ENCODE measurements at places on chromosomes 7 and 10.
A peak's percentile ranks its signal among the peaks of the same experiment; 100 is the strongest.

GRCh38 chr10:97640868-97641811 is 669 bp downstream of the PI4K2A start:
- peak; percentile 50 for DNase-seq

DNA sequence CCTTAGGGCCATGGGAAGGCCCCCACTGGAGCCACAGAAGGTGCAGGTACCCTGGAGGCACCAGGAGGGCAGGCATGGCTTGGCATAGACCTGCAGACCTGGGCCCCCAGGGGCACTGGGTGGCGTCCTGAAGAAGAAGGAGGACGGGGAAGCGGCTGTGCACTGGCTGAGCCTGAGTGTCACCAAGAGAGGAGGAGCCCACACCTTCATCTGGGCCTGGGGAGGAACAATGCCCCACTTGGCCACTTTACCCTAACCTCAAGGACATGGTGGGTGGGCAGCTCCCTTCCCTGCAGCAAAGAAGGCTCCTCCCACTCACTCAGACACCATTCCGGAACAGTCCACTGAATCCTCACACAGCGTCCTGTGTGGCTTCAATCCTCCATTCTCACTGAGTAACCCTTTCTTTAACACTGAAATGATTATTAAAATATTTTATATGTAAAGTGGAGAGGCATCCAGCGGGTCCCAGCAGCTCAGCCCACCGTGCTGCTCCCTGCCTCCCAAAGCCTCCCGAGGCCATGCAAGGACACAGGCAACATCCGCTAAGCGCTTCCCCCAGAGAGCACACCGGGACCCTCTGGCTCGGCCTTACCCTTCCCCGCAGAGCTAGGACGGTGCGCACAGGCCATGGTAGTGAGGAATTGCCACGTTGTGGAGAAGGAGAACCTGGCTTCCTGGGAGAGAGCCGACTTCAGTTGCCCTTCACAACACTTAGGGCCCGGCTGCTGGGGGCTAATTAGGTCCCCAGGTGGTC is 516.7 kb upstream of the MGMT start:
- DNase-seq = no peak

GRCh38 chr10:100508691-100509150 is 10.9 kb downstream of the SEC31B start:
- peak; percentile 70 for DNase-seq

- DNase-seq = no peak
Measured at GRCh38 chr10:17808971-17809841, at the start of gene MRC1. TSS of gene MRC1 (plus strand) at chr10:17809348. CDS start at chr10:17809466, 118 bp downstream.

GRCh38 chr10:77667426-77668324 is 30.1 kb upstream of the KCNMA1 start:
- DNase-seq = no peak

- DNase-seq = no peak
Measured at GRCh38 chr7:74505471-74506324, 52.0 kb downstream of the GTF2IRD1 start.

- no peak for DNase-seq
Measured at GRCh38 chr10:66837335-66837734, 88.5 kb upstream of the LRRTM3 start.

DNA sequence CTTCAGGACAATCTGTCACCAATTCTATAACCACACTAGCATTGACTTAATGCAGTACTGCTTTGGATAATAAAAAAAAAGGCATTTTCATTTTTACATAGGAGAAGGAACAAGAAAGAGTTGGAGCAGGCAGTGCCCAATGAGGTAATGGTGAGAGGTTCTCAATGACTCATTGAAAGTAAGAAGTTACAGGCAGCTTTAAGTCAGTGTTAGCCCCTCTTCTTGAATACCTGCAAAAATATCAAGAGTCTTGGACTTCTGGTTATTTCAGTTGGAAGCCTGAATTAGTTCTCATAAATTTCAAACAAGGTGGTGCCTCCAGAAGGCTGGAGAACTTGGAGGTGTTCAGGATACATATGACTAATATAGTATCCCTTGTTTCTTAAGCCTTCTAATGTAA is 422.5 kb downstream of the HTR7 start:
- no peak for DNase-seq

DNA sequence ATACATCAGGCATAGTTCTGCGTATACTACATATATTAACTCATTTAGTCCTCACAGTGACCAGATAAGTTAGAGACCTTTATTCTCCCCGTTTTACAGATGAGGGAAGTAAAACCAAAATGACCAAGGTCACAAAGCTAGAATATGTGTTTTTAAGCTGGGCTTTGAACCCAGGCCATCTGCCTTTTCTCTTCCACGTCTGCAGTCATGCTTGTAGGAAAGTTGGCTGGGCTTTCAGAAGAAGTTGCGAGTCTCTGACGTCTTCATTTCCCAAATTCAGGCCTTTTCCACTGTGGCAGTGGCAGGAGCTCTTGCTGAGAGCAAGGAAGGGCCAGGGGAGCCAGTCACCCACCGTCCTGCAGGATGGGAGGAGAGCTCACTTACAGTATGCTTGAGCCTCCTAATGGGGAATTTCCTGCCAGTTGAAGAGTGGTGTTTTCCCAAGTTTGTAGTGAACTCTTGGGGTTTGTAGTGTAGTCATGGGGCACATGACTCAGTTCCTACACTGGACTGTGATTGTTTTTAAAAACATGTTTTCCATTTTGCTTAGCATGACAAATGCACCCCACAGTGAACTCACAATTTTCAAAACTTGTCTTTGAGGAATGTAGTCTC is 34.2 kb downstream of the CYP17A1 start:
- DNase-seq = no peak

DNA sequence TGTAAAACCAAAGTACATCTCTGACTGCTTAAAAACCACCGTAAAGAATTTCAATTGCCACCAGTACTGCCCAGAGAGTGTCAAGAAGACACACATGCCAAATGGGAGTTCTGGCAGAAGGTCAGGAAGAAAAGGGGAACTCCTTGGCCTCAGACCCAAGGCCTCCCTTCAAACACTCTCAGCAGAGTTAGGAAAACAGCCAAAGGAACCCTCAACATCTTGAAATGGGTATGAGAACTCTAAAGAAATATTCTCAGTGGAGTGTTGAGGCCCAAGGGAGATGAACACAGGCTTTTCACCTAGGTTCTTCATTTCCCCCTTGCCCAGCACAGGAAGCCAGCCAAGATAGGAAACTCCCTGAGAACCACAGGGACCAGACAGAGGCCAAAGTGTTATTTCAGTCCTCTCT is 96.1 kb upstream of the ASAH2 start:
- DNase-seq = no peak
